GM12865 (cell line): ENCODE measurements at places on chromosomes 2 and 18.

DNA sequence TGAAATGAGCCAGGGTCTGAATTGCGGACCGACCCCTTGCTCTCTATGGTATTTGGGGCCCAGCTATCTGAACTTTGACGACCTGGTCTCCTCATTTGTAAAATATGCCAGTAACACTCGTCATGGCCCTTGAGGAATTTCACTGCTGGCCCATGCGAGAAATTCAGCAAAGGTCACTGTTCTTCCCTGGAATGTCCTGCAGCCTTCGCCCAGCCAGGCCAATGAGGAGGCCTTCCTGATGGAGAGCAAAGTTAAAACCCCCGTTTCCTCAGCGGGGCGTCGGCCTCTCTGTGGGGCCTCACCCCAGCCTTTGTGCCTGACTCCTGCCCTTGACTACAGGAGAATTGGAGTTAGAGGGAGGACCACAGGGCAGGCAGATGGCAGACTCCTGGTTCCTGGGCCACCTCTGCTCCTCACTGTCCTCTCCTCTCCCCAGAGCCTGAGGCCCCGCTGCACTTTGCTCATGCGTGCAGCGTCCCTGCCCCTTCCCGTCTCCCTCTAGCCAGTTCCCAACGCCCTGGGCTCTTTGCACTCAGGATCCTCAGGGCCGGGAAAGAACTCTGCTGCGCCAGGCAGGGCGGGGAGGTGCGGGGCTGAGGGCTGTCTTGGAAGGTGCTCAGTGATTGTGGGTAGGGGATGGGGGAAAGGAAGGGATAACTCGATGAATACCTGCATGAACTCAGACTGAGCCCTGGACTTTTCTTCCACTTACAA lies 257.0 kb upstream of the RAB6C start:
- DNase-seq = no peak

- DNase-seq = no peak
Measured at GRCh38 chr18:32303400-32303799, 113.6 kb downstream of the MEP1B start.

- no peak for DNase-seq
Measured at GRCh38 chr2:220767591-220768255, 804.4 kb downstream of the EPHA4 start.

DNA sequence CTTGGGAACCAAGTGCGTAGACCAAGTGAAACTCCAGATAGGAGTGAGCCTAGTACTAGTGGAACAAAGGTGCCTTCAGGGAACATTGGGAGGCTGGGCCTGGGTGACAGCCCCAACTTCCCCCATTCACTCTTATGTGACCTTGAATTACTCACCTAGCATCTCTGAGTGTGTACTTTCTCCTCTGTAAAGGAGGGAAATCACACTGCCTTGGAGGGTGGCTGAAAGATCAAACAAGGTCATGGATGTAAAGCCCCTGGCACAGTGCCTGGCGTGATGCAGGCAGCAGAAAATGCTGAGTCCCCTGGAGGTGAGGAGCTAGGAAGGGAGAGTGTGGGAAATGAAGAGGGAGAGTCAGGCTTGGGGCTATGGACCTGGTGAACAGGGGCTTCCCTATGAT lies 45.9 kb downstream of the MARCO start:
- peak; percentile 55 for DNase-seq

DNA sequence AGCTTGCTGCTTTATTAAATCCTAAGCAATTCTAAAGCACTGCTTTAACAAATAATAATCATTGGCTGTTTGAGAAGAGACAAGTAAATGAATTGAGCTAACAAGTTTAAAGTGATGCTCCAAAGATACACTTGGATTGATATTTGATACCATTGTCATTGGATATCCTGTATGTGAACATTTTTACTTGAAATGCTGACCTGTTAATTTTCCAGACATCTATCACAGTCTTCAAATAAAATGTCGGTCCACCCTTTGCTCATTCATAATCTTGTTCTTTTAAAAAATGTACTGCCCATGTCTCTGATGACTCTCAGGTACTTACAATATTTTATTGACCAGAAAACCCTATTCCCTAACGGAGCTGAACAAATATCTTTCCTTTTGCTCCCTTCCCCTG lies 202.1 kb downstream of the DYSF start:
- DNase-seq = no peak

- DNase-seq = no peak
Measured at GRCh38 chr2:97992836-97993825, 2.6 kb downstream of the TMEM131 start.

DNA sequence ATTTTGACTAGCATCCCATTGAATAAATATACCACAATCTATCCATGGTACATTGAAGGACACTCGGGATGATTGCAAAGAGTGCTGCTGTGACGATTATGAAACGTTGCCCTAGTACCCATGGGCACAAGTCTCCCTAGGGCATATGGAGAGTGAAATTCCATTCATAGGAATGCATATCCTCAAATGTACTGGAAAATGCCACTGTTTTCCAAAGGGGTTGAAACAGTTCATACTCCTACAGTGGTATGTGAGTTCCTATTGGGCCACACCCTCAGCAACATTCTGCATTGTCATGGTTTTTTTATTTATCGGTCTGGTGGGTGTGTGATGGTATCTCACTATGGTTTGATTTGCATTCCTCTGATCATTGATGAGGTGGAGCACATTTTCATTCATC lies 130.6 kb downstream of the TWIST2 start:
- DNase-seq = no peak

GRCh38 chr2:217667512-217667911 lies 335.3 kb downstream of the TNS1 start:
- no peak for DNase-seq

DNA sequence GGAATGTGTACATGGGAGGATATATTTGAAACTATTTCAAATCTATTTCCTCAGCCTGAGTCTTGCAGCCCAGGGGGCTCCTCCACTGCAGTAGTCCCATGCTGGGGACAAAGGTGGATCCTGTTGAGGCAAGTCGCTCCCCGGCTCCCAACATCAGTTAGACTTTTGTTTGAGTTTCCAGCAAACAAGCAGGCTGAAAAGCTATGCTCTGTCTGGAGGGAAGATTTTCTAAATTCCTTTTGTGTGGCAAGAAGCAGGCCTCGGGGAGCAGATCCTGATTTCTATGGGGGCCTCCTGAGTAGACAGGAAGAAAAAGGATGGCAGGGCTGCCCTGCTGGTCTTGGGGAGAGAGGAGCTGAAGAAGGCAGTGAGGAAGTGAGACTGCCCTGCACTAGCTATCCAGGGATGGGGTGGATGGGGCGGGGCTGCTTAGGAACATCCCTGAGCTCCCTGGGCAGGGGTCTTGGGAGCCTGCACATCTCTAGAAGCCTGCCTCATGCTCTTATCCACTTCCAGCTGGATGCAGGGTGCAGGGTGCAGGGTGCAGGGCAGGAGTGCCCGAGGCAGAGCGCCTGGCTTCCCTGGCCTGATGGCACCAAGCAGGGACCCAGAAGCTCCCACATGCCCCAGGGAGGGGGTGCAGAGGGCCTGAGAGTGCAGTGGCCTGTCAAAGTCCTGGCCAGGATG lies 6.0 kb upstream of the CIB4 start:
- no peak for DNase-seq

DNA sequence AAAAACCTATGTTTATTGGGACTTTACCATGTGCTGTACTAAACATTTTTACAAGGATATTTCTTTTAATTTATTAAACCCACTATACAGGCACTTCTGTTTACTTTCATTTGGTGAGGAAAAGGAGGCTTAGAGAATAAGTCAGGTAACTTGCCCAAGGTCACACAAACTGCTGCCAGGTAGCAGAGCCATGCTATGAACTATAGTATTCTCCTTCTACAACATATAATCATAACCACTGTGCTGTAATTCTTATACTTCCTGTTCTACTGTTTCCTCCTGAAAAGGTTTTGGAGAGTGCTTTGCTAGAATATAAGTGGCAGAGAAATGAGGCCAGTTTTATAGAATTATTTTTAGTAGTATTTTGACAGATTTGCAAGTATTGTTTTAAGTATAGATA lies 29.5 kb downstream of the SLC39A10 start:
- no peak for DNase-seq
